ENCODE measurements at places on chromosomes 7 and 10.
A peak's percentile ranks its signal among the peaks of the same experiment; 100 is the strongest.

DNA sequence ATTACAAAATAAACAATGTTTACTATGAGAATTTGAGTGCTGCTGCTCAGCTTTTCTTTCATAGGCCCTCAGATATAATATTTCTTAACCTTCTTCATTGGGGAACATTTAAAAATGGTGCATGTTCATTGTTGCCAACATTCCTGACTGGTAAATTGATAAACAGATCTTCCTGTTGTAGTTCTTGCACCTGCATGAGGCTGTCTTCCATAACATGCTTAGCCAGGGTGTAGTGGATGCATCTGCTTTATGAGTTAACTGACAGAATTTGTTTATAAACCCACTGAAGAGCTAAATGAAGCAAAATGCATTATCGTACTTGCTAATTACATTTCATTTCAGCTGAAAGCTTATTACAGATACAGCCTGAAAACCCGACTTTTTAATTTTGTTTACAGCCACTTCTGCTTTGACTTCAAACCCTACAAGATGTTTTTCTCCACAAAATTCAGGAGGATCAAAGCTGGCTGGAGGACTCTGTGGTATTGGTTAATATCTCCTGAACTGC lies 177.2 kb downstream of the SEM1 start:
- DNase-seq = no peak

- no peak for DNase-seq
Measured at GRCh38 chr7:74262639-74263398, 8.6 kb upstream of the RFC2 start.

- no peak for DNase-seq
Measured at GRCh38 chr7:69885431-69885830, 287.2 kb downstream of the AUTS2 start.

DNA sequence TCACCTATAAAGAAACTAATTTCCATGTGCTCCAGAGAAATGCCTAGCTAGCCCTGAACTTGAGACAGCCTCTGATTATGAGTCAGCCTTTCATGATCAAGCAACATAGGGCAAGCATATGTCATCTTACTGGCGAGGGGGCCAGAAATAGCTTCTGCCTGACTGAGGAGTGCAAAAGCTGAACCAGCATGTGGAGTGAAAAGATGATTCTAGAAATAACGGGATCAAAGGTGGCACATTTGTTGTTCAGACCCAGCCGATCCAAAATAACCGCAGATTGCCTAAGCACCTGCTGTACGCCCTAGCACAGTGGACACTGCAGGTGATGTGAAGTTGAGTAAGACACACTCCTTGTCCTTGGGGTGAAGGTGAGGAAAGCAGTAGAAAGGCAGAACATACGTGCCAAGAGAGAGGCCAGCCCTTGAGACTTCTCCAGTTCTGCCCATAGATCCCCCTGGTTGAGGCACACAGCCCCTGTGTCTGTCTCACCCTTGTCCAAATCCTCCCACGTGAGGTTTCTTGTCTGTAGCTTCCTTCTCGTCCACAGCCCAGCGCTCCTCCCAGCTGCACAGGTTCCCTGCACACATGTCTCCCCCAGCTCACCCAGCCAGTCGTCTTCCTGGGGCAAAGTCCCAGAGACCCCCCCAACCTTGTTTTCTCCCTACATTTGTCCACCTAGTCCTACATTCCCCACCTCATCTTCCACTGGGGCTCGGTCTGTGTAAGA lies 2.8 kb upstream of the BCL7B start:
- DNase-seq = no peak

GRCh38 chr7:39172137-39172536 lies 194.4 kb downstream of the POU6F2 start:
- DNase-seq = peak; percentile 62

- DNase-seq = no peak
Measured at GRCh38 chr7:66193146-66193725, 11.9 kb upstream of the TPST1 start.

GRCh38 chr10:128914681-128915080 lies 552.4 kb upstream of the MGMT start:
- DNase-seq = no peak

GRCh38 chr10:110358869-110359629 lies 54.3 kb upstream of the SMNDC1 start:
- DNase-seq = peak; percentile 89

DNA sequence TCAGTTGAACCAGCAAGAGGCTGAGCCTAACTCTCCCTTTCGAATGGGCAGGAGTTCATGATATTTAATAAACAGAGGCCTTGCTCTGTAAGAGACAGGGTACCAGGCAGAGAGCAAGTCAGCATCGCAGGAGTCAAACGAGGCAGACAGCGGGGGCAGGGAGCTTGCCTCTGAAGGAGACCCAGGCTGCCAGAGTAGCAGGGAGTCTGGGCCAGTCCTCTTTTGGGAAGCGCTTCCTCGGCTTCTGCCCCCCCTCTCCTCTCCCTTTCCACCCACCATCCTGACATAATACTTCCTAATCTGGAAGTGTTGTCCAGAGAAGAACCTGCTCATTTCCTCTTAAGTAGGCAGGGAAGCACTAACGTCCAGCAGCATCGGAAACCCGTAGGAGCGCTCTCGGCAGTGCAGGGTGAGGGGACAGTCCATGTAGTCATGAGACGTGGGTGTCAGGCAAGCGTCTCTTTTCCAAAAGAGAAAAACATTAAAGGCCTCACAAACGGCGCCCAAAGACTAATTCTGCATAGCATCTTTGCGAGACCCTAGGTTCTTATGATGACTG lies 171.1 kb downstream of the EGFR start:
- no peak for DNase-seq

- DNase-seq = peak; percentile 85
Measured at GRCh38 chr7:43669286-43670081, 59.8 kb downstream of the COA1 start.

DNA sequence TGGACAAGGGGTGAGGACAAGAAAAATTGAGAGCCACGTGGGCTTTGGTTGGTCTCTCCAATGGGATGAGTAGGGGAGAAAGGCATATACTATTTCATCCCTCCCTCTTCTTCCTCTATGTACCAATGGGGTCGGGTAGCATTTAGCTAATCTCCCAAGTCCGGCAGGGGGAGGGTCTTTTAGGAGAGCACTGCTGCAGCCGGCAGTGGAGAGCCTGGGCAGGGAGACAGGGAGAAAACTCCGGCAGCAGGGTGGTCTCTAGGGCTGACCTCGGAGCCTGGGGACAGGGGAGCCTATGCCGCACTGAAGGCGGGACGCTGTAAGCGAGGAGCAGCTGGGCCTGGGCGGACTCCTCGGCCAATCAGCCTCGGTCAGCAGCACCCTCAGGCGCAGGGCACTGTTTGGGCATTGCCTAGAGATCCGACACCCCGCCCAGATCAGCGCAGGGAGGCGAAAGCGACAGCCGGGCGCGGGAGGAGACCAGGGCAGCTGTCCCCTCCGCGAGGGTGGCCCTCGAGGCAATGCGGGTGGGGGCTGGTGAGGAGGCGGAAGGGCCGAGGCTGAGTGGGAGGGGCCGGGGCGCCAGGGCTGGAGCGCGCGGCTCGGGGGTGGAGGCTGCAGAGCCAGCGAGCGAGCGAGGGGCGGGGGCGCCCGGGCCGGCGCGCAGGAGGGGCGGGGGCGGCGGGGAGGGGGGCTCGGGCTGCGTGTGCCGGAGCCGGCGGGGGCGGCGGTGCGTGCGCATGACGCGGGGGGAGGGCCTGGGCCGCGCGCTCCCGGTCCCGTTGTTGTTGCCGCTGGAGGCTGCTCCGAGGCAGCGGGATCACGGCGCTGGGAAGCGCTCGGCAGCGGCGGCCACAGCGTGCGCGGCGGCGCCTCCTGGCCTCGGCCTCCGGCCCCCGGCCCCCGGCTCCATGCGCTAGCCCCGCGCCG lies at the start of gene AGAP3:
Gene AGAP3, plus strand, starts transcription at position 785 of the 930 bp plus-strand sequence. CDS start 267 bp downstream, outside the sequence.
- DNase-seq = peak; percentile 91

- no peak for DNase-seq
Measured at GRCh38 chr10:44830022-44830421, 81.1 kb upstream of the TMEM72 start.

GRCh38 chr7:73833251-73833919 lies 2.6 kb downstream of the CLDN4 start:
- DNase-seq = peak; percentile 81

- DNase-seq = no peak
Measured at GRCh38 chr10:94364482-94364881, 1.7 kb upstream of the NOC3L start.

DNA sequence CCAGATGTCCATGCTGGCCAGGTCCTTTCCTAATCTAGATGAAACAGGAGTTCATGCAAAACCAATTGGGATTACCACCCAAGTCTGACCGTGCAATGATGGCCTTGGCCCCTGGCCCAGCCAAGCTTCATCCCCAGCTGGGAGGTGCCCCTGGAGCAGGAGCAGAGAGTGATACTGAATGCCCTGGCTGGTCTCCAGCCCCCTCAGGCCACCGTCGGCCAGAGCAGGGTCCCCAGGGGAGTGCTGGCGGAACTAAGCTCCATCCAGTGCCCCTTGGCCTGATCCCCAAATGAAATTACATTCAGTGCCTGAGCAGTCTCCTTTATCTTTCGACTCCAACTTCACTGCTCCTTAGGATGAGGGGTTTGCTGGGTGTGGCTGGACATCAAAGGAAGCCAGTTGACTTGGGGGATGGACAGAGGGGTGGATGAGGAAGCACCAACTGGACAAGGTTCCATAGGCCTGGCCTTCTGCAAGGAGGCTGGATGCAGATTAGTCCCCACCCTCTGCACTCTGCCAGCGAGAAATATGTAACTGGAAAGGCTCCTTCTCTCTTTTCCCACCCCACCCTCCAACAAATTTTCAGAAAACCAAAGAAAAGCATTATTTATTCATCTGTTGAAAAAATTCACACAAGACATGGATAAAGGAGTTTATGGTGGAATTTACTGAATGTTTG lies 275.5 kb downstream of the PLXNA4 start:
- DNase-seq = no peak

- no peak for DNase-seq
Measured at GRCh38 chr7:137828456-137828855, 18.3 kb downstream of the DGKI start.

DNA sequence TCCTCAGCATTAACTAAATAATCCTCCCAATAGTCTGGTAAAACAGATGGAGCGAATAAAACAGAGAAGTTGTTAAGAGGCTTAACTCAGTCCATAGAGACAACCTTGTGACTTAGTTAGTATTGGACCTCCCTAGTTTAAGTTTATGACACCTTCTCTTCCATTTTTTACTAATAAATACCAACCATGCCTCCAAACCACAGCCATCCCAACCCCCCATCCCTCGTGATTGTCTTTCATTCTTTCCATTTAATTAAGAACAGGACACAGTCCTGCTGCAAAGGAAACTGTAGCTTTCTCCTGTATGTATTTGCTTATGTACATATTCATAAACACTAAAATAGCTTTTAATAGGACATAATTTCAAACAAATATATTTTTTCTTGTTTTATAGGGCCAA lies 238.2 kb downstream of the SEMA3D start:
- DNase-seq = no peak

- DNase-seq = no peak
Measured at GRCh38 chr7:134584290-134584689, 35.4 kb downstream of the AKR1B15 start.

- DNase-seq = peak; percentile 40
Measured at GRCh38 chr7:115476671-115477181, 553.8 kb downstream of the TFEC start.

- no peak for DNase-seq
Measured at GRCh38 chr7:142488036-142488633, 230.3 kb upstream of the PRSS58 start.

DNA sequence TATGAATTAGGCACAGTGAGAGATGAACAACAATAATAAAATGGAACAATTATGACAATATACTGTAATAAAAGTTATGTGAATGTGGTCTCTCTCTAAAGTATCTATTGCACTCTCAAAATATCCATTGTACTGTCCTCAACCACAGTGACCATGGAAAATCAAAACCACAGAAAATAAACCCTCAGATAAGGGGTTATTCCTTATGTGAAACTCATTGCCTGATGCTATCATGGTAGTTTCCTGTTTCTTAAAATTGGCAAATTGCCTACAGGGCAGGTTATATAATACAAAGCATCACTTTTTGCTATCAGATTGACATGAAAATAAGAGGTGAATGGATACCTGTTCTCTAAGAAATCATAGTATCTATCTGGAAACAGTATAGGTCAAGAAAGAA lies 3.8 kb downstream of the MCM10 start:
- DNase-seq = no peak

DNA sequence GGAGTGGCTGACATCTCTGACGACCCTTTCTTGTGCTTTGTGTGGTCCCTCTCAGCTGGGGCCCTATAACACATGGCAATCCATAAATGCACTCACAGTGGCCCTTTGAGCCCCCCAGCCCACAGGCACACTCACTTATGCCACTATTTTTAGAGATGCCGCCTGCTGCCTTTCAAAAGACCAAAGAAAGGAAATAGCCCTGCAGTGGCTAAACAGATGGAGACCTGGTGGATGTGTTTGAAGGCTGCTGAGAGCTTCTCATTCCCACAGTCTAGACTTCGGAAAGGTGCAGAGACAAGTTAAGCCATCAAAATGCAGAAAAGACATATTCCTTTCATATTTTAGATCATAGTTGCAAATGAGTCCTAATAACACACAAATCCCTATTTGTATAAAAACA lies 42.0 kb upstream of the PDZD8 start:
- DNase-seq = no peak

DNA sequence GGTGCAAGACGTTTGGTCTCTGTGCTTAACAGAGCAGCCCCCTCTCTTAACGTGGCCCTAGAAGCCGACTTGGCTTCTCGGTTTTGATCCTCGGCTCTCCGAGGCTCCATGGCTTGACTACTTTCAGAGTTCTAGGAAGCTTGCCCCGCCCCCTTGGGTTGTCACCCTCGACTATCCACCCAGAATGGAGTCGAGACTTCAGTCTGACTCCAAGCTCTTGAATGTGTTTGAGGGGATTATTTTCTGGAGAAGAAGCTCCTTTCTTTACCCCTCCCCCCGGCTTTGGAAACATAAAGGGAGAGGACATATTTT lies 448 bp downstream of the SEC24C start:
- peak; percentile 83 for DNase-seq

DNA sequence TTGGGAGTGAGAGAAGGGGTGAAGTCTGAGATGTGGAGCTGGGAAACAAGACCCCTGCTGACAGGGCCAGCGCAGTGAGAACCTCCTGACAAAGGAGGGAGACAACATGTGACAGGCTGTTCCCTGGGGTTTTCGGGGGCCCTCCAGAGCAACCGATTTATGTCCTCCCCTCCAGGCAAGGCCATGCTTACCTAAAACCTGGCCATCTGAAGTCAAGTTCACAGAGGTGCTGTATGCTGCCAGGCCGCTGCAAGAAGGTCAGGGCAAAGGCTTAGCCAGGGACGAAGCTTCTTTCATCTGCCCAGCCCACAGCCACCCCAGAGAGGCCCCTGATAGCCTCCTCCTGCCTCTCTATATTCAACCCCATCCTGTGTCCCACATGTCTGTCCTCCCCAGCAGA lies 20.6 kb downstream of the NPC1L1 start:
- DNase-seq = no peak

DNA sequence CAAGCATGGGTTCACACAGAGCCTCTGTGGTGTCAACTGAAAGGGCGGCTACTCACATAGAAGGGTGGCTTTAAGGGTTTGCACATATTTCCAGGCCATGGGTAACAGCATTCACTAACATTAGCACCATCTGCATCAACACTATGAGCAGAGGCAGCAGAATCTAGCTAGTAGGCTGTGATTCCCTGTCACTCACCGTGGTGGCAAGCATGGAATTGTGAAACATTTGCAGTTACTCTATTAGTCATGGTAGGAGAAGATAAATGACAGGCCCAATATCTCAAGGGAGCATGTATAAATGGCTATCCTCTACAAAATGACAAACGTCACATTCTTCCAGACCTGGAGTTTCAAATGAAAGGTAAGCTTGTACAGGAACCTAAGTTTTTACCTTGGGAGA lies 32.2 kb upstream of the CUBN start:
- DNase-seq = no peak
